Activated naive CD4-positive, alpha-beta T cell treated with anti-CD3 and anti-CD28 coated beads, Interleukin-2, amount 50 U/mL, for 16 hours (primary cell): ENCODE measurements at places on chromosomes 7 and 10.

GRCh38 chr10:13165177-13165576, 3.8 kb downstream of the MCM10 start:
- DNase-seq = no peak

- DNase-seq = no peak
Measured at GRCh38 chr7:32250003-32250402, 179.8 kb upstream of the PDE1C start.

GRCh38 chr7:133513608-133514007, 260.7 kb downstream of the EXOC4 start:
- DNase-seq = no peak

DNA sequence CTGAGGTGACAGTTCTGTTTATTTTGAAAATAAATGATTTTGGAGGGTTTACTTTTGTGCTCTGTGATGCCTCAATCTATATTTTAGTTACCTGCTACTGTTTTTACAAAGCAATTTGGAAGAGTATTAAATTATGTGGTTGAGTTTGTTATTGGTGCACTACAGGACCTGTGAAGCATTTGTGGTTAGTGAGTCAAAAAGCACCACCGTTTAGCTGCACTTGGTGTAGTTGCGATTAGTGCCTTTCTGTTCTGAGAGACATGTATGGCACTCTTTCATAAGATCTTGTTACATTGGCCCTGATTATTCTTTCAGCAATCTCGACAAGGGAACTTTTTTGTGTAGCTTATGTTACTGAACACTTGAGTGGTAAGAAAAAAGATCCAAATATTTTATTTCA, 132.2 kb downstream of the BBS9 start:
- no peak for DNase-seq

- DNase-seq = no peak
Measured at GRCh38 chr7:116176226-116176625, 34.1 kb upstream of the TES start.

GRCh38 chr7:68266004-68266579, 1269.5 kb downstream of the TYW1 start:
- DNase-seq = no peak

- no peak for DNase-seq
Measured at GRCh38 chr10:117492504-117492903, 50.0 kb upstream of the EMX2 start.

- no peak for DNase-seq
Measured at GRCh38 chr10:103648251-103648635, 154.7 kb downstream of the NEURL1 start.

DNA sequence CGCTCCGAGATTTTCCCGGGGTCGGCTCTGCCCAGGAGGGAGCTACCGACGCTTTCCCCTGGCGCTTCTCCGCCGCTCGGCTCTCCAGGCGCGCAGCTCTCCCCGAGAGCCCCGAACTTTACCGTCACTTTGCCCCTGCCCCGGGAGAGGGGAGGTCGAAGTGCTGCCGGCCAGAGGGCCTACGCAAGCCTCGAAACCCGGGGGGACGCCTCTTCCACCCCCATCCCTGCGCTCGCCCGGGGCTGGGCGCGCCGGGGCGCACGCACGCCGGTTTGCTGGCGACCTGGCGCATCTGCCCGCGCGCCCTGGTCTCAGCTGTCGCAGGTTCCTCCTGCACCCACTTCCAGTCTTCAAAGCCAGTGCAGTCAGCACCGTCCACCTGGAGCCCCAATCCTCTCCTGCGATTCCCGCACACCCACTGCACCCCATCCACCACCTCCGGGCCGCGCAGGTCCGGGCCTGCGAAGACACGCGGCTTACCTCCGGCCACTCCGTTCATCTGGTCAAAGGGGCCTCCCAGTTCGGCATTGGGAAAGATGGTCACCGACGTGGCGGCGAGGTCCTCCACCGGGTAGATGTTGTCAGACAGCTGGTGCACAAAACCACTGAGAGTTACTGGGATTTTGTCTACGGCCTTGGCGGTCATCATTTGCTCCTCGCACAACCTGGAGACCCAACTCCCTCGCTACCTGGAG, 638 bp downstream of the EGR2 start:
- DNase-seq = peak; percentile 39

DNA sequence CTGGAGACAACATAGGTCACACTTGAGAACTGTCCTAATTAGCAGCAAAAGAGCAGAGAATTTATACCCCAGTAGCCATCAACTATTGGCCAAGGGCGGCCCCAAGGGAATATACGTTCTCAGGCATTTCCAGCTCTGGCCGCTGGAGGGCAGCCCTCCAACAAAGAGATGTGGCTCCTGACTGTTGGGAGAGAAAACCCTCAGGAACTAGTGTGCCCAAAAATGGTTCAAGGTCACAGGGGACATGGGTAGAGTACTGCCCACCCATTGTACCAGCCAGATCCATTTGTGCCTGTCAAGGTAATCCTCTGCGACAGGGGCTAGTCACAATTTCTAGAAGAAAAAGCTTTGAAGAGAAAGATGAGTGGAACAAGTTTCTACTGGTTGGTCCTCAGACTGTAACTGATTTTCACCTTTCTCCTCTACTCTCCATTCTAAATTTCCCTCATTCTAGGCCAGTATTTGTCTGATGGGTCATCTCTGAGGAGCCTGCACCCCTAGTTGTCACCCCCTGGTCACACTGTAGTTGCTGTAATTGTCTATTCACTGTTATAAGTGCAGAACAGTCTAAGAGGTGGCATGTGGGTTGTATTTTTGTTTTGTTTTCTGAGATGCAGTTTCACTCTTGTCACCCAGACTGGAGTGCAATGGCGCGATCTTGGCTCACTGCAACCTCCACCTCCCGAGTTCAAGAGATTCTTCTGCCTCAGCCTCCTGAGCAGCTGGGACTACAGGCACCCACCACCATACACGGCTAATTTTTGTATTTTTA, 14.7 kb upstream of the C7orf33 start:
- DNase-seq = peak; percentile 73

DNA sequence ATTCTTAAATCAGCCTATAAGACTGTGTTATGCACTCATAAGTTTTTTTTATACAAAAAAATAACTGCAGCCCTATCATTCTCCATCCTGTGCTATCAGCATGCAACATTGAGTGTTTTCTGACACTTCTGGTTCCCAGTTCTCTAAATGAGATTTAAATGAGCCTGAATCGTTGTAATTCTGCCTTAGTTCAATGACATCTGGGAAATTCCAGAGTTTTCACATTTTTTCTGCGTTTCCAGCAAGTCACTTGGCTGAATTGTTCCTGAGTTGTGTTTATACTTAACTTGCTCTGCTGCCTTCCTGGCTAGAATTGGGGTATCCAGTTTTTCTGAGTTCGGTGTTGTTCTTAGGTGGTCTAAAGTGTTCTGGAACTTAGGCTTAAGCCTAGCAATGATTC, 636.1 kb upstream of the FZD8 start:
- no peak for DNase-seq

DNA sequence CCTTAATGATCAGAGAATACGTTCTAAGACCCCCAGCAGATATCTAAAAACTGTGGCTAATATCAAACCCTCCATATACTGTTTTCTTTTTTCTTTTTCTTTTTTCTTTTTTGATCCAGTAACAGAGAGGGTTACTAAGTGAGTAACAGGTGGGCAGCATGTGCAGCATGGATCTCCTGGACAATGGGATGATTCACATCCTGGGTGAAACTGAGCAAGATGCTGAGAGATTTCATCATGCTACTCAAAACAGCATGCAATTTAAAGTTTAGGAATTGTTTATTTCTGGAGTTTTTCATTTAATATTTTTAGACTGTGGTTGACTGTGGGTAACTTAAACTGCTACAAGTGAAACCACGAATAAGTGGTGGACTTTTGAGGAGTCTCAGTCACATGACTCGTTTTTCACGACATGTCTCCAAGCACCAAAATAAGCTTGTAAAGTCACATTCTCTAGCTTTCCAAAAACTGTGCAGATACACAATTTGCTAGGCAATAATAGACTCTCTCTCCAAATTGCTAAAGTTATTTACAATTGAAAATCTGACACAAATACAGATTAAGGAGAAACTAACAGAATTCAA, 716.2 kb downstream of the NXPH1 start:
- no peak for DNase-seq

GRCh38 chr7:80440883-80441282, 71.0 kb downstream of the GNAT3 start:
- no peak for DNase-seq

- no peak for DNase-seq
Measured at GRCh38 chr10:103667356-103667755, 173.9 kb downstream of the NEURL1 start.

- no peak for DNase-seq
Measured at GRCh38 chr7:158804335-158804734, 25.0 kb downstream of the ESYT2 start.

- DNase-seq = no peak
Measured at GRCh38 chr10:71613261-71613777, 106.3 kb downstream of the C10orf105 start.

GRCh38 chr10:15144788-15145187, 23.7 kb downstream of the NMT2 start:
- DNase-seq = no peak

- DNase-seq = no peak
Measured at GRCh38 chr10:124708922-124709520, 35.2 kb downstream of the FAM53B start.

DNA sequence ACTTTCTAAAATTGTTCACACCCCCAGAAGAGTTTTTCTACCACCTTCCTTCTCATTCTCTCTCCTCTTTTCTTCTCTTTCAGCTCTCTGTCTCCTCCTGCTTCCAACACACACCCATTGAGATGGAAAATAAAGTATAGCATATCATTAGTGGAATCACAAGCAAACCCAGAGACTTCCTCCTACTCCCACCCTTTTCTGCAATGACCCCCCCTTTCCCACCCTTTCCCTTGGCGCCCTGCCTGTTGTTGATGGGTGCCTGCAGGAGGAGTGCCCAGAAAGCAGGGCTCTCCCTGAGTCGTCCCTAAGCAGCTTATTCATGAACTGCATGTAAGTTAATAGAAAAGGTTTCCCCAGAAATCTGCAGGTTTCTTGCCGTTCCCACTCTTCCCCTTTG, 300.0 kb downstream of the PLXNA4 start:
- no peak for DNase-seq

GRCh38 chr10:46514899-46515298, 41.6 kb downstream of the GPRIN2 start:
- no peak for DNase-seq

DNA sequence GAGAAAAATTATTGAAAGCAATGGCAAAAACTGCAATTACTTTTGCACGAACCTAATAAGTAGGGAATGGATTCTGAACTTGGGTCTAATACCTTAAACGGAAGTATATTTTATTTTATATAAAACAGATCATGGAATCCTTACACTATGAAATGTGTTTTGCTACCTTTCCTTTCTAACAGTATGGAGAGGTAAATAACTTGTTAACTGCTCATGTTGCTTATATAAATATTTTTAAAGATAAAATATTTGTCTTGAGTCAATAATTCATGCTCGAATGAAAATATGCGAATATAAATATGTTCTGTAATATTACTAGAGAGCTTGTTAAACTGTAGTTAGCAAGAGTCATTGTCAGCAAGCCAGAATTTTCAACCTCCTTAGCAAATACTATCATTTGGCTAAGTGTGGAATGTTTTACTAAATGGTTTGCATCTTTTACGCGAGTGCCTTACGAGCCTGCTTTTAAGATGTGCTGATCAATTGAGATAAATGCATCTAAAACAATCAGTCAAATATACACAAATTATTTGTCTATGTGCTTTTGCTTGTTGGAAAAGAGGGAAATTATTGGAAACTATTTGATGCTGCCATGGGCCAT, 5.9 kb downstream of the GNAT3 start:
- DNase-seq = no peak

DNA sequence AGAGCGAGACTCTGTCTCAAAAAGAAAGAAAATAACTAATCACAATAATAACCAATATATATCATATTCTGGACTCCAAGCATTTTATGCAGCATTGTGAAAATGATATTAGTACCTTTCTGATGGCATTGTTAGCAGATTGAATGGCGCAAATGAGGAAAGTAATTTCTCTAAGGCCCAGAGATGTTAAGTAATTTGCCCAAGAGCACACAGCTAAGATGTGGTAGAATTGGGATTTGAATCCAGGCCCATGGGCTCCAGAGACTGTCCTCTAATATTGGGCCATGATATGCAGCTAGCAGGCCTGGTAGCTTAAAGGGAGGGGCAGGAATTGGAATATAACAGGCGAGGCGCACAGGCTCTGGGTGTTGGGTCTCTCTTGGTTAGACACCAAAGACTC, 44.1 kb downstream of the ZNF503 start:
- no peak for DNase-seq

DNA sequence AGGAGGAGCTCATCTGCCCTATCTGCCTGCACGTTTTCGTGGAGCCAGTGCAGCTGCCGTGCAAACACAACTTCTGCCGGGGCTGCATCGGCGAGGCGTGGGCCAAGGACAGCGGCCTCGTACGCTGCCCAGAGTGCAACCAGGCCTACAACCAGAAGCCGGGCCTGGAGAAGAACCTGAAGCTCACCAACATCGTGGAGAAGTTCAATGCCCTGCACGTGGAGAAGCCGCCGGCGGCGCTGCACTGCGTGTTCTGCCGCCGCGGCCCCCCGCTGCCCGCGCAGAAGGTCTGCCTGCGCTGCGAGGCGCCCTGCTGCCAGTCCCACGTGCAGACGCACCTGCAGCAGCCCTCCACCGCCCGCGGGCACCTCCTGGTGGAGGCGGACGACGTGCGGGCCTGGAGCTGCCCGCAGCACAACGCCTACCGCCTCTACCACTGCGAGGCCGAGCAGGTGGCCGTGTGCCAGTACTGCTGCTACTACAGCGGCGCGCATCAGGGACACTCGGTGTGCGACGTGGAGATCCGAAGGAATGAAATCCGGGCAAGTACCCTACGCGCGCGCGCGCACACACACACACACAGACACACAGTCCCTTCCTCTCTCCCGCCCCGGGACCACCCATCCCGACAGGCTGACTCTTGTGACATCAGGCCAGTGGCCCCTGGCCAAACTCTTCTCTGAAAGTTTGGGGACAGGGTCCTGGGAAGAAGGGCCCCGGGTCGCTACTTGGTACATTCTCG, 538 bp downstream of the TRIM8 start:
- DNase-seq = peak; percentile 84

GRCh38 chr10:560314-560992, 129.0 kb downstream of the DIP2C start:
- DNase-seq = no peak

- DNase-seq = no peak
Measured at GRCh38 chr10:110893559-110894179, 21.9 kb downstream of the PDCD4 start.

- no peak for DNase-seq
Measured at GRCh38 chr10:14397066-14397465, 66.3 kb upstream of the FRMD4A start.

DNA sequence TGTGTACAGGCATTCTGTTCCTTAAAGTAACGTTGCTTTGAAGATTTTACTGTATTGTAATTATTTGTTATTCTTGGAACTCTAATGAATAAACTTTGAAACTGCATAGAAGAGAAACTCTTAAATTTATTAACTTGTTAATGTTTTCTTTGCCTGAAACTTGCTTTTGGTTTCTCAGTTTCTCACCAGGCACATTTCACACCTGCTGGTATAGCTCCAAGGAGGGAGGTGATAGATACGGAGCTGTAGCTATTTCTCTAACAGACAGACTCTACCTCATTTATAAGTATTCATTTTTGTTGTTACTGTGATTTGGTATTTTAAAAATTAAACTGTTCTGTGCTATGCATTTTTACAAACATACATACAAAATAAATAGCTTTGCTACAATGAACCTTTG, 32.7 kb downstream of the R3HCC1L start:
- DNase-seq = no peak
